ENCODE measurements at places on chromosomes 2 and 18. TPM values are rescaled to one million over a fixed set of nuclear protein-coding genes. Genes with fewer than 3 reads are reported as not detected.

POTEC gene
- total RNA-seq: not detected

SPDYA gene
- total RNA-seq: 1.9 TPM

TBR1 gene
- 0.18 TPM for total RNA-seq

CAVIN2 gene
- total RNA-seq: not detected

B3GNT7 gene
- not detected for total RNA-seq
